ENCODE measurements at places on chromosomes 5 and 9.

DNA sequence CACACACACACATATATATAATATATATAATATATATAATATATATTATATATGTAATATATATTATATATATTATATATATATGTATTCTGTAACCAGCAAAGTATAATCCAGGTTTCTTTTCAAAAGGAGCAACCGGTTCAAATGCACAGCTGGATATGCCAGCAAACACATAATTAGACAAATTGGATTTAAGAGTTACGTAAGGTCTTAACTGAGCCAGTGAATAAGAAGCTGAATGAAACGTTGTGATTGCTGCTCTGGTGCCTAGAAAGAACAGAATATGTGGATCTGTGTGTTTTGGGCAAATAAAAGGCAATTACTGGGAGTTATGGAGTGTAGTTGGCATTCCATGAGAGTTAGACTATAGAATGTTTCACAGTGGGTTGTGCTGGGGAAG lies 178.1 kb downstream of the SLF1 start:
- no peak for DNase-seq

DNA sequence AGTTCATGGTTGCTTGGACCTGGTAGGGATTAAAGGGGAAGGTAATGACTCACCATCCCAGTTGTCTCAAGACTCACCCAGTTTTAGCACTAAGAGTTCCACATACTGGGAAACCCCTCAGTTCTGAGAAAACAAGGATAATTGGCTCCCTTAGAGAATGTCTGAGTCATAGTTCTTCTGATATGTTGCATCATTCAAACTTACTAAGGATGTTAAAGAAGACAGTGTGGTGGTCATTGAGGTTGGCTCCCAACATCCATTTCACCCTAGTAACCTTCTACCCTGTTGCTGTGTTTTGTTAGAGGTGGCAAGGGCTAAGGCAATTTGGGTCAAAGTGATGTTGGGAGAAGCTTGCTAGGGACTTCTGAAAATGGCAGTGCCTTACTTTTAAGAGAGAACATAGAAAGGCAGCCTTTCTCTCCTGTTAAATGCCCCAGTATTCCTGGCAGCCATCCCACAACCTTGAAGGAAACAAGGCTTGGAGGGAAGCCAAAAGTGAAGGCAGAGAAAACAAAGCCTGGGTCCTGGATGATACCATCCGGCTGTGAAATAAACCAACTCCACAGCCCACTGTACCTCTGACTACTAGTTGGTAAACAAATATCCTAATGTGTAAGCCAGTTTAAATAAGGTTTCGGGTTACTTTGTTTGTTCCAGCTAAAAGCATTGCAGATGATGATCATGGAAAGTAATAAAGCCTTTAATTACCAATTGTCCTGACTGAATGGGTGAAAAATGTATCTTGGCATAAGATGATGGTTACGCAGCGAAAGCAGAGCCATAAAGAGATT lies 80.4 kb upstream of the ADAMTSL1 start:
- peak; percentile 88 for DNase-seq

GRCh38 chr5:91928754-91929521 lies 545.8 kb upstream of the ARRDC3 start:
- peak; percentile 8 for DNase-seq

DNA sequence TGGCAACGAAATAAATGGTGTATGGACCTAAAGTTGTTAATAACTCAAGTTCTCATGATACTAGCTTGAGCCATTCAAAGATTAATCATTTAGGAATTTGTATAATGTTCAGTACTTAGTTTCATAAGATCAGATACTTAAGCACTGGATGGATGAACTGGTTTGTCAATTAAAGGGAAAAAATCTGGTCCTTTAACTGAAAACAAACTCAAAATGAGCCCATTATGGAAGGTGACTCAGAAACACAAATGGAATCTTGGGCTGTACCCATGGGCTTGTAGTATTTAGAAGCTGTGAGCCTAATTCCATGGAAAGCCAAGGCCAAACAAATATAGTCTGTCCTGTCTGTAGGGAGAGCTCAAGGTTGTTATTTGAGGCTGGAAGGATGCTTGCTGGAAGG lies 27.6 kb upstream of the ADRB2 start:
- no peak for DNase-seq
